ENCODE measurements at places on chromosomes 6 and 20.

- peak; percentile 25 for DNase-seq
Measured at GRCh38 chr6:52415917-52416628, 4.1 kb upstream of the EFHC1 start.

DNA sequence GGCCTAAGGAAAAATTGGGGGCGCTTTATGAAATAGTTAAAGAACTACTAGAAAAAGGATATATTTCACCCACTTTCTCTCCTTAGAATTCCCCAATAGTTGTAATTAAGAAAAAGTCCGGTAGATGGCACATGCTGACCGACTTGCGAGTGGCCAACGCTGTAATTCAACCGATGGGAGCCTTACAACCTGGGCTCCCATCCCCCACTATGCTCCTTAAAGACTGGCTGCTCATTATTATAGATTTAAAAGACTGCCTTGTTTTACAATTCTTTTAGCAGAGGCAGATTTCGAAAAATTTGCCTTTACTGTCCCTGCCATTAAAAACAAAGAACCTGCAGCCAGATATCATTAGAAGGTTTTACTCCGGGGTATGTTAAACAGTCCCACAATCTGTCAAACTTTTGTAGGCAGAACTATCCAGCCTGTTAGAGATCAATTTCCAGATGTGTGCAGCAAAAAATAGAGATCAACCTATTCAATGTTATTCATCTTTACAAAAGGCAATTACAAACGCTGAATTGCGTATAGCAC is 58.5 kb upstream of the PRSS16 start:
- DNase-seq, result peak; percentile 91

DNA sequence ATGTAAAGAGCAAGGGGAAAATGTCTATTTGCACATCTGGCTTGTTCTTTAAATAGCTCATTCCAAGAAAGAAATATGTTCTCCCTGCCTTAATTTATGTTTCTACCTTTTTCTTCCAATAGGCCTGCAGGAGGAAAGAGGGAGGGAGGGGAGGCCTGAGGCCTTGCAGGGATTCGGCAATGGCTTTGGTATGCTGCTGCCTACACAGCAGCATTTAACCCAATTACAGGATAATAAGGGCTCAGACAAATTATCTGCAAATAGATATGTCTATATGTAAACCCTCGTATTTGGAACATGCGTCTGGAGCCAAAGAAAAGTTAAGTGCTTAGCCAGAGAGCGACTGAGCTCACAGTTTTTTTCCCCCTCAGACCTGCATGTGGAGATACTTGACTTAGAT is 277.2 kb downstream of the CDC5L start:
- DNase-seq, result no peak

DNA sequence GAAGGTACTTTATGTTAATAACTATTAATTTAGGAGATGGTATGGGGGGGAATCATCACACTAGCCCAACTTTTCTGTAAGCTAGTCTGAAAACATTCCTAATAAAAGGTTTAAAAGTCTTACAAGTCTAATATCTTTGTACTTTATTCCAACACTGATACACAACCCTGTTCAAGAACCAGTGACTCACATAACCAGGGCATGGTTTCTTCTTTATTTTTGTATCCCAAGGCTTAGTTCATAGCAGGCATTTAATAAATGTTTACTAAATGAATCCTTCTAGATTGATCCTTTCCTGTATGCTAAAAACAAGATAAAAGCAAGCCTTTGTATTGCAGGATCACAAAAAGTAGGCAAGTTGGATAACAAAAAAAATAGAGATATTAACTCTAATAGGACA is 9.7 kb downstream of the PNISR start:
- DNase-seq, result no peak

DNA sequence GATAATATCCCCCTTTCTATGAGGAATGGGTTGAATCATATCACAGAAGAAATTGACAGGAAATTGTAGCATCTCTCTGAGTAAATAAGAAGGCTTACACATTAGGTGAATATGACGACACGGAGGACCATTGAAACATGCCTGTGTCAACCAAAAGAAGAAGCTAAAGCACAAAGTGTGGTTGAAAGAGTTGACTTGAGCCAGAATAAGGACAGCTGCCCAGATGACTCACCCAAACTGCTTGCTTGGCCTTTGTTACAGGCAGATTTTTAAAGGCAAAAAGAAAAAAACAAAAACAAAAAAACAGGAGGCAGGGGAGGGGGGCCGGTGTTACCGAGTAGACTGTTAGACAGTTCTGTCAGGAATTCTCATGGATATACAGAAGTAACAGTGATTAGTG is 129.8 kb upstream of the EDN1 start:
- no peak for DNase-seq

DNA sequence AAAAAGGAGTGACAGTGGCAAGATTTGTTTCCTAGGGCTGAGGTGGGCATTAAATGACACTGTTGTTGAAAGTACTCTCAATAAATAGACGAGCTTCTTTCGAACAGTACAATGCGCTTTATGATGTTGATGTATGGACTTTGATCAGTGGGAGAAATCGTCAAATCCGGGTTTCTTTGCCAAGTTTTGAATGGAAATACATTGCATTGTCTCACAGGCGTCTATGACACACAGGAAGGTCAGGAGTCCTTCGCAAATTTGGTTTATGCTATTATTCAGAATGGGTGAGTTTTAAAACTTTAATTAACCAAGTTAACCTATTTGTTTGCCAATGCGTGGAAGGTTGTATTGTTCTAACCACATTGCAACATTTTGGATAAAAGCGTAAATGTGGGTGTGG is 547.3 kb upstream of the SLC35B3 start:
- DNase-seq, result no peak

GRCh38 chr6:47112317-47112716 is 70.2 kb upstream of the ADGRF1 start:
- DNase-seq, result no peak

DNA sequence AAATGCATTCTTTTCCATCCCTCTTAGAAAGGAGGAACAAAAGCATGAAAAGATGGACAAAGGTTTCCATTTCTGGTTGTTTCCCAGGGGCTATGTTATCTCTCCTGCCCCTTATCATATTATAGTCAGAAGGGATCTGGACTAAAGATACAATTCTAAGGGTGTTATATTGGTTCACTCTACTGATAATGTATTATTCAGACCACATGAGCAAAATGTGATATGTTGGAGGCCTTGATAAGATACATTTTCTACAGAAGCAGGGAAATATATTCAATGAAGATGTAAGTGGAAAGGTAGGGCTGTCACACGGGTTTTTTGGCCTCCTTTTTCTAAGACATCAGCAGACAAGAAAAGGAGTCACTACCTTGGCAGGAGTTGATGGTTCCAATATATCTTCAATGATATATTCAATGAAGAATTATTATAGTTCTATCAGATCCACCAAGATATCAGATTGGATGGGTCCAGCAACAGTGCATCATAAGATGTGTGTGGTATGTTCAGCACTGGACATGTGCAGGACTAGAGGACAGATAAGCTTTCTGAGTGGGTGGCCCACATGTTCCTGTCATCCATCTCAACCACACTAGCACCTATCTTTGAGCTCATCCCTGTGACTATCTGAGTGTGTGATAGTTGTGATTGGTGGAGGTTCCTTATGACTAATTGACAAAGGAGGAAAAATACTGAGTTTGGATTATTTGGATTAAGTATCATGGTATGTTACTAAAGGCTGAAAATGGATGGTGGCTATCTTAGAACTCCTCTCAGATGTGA is 5.7 kb upstream of the ZKSCAN3 start:
- DNase-seq, result no peak

- no peak for DNase-seq
Measured at GRCh38 chr20:25253606-25254275, 5.9 kb downstream of the PYGB start.

DNA sequence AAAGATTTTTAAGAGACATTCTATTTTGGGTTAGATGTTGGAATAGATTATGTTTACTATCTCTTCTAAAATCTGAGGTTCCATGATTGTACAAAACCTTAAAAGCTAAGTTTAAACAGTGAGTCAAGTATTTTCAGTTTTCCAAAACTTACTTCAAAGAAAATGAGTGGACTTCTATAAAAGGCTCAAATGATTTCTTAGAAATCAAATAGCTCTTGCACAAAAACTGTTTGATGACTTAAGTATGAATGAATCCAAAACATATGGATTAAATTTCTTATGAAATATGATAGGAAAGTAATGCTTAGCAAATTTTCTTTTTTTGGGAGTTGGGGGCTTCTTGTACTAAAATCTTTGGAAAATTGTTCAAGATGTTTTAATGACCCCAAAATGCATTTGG is 837.3 kb upstream of the SLC35B3 start:
- DNase-seq, result no peak

Measured in HT-29 (cell line).